ENCODE measurements at places on chromosomes 7 and 10. TPM values are rescaled to one million over a fixed set of nuclear protein-coding genes. Genes with fewer than 3 reads are reported as not detected.

GRCh38 chr7:13949445-13949844 is 40.0 kb downstream of the ETV1 start:
- DNase-seq: no peak

DNA sequence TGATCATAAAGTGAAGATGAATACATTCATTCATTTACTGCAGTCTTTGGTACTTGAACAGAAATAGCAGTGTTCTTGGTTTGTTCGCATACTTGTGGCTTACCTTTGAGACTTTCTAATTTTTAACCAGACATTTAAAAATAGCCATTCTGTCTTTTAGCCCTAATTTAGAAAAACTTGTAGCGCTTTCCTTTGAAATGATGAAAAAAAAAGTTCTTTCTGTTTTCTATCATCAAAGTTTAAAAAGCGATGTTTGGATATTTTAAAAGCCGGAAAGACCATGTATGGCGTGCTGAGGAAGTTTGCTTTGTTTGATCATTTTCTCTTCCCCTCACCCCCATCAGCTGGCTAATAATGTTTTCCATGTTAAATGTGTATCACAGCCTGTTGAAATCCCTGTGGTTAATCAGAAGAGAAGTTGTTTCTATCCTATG is 116.3 kb downstream of the CUX1 start:
- no peak for DNase-seq

DNA sequence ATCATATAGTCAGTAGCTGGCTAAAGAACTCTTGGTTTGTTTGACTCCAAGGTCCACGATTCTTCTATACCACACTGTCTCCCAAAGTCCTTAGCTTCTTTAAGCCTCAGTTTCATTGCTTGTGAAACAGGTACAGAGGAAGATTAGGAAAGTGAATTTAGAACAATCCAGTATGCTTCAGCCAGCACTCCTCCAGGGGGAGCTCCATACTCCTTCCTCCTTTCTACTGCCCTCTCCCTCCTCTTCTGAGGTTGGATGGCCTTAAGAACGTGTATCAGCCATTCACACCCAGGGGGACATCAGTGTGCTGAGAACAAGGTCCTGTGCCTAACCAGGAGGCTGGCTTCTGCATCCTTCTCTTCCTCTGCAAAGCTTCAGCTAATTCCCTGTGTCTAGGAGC is 54.8 kb upstream of the CALD1 start:
- peak; percentile 51 for DNase-seq

- peak; percentile 58 for DNase-seq
Observed at GRCh38 chr10:5551531-5552375, 27.0 kb downstream of the CALML3 start.

- DNase-seq: no peak
Observed at GRCh38 chr7:49187543-49188268, 263.4 kb downstream of the CDC14C start.

The ADCYAP1R1 gene
- not detected for total RNA-seq

DNA sequence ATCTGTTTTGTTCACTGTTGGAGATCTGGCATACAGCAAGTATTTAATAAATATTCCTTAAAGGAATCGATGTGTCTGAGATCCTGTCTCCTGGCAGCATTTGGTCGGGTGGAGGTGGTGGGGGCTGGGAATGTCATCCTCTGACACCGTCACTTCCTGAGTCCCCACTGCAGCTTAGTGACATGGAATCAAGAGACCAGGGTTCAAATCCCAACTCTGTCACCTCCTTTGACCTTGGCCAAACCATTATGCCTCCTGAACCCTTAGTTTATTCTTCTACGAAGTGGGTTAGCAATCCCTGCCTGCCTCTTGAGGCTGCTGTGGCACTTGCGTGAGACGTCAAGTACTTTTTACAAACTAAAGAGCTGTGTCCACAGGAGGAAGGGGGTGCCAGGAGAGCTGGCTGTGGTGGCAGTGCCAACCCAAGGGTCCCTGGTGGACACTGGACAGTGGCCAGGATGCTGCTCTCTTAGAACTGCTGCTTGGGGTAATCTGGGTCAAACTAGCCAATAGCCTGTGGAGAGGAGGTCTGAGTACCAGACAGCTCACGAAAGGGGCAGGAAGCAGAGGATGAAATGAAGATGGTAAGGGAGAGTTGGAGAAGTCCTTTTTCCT is 8.0 kb upstream of the ZMIZ1 start:
- DNase-seq: peak; percentile 21

The CYP2C18 gene
- total RNA-seq: not detected

GRCh38 chr10:85615556-85615955 is 751.0 kb downstream of the GRID1 start:
- no peak for DNase-seq

The NME8 gene
- total RNA-seq: not detected

GRCh38 chr7:4650433-4651047 is 31.6 kb upstream of the FOXK1 start:
- no peak for DNase-seq

DNA sequence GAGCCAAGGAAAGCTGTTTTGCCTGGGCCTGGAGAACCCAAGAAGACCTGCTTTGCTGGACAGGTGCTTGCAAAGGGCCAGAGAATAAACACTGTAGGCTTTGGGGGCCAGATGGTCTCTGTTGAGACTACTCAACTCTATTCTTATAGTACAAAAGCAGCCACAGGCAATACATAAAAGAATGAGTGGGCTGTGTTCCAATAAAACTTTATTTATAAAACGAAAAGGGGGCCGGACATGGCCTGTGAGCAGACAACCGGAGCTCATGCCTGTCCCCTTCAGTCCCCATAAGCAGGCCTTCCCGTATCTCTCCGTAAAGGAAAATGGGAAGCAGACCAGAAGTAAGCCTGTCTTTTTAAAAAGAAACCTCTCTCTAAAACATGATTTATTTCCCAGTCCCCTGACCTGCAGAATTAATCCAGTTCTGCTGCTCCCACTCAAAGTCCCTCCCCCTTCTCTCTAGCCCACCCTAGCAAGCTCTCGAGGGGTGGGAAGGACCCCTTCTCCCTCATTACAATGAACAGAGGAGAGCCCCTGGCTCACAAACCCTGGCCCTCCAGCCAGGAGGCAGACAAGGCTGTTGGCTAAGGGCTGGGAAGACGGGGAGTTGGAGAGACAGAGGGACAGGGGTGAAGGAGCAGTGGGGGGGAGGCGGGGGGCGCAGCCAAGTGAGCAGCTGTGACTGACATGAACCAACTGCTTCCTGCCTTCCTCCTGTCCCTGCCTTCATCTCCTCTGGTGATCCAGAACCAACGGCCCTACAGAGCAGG is 177.8 kb downstream of the NEURL1 start:
- no peak for DNase-seq

GRCh38 chr10:69890065-69890847 is 88.5 kb downstream of the COL13A1 start:
- peak; percentile 44 for DNase-seq

DNA sequence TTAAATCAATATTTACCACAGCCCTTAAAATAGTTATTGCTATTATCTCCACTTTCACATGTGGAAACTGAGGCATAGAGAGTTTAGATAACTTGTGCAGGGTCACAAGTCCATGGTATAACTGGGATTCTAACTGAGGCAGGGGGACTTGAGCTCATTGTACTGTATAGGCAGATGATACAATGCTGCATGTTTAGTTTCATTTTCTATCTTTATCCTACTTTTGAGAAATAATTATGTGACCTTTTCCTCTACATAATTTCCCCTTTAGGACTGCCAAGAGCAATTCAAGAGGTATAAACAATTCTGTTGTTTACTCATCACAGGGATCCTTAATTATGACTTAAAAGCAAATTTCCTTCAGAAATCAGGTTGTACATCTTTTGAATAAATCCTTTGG is 193.1 kb downstream of the SUGCT start:
- no peak for DNase-seq

GRCh38 chr10:34890939-34891338 is 75.8 kb upstream of the PARD3 start:
- no peak for DNase-seq

DNA sequence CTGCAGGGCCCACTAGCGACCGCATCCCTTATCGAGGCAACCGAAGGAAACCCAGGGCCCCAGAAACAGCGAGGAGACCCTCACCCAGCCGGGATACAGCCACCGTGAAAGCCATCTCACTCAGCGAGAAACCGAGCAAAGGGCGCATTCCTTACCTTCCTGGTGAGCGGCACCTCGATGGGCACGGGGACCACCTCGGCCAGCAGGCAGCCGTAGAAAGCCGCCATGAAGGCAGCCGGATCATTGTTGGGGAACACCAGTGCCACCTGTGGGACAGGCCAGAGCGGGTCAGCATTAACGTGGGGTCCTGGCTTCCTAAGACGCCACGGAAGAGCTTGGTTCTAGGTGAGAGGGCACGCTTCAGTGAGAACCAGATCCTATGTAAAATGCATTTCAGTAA is 263.7 kb downstream of the ZMYND11 start:
- no peak for DNase-seq

GRCh38 chr10:60942788-60943315 is 1.1 kb downstream of the RHOBTB1 start:
- peak; percentile 69 for DNase-seq

DNA sequence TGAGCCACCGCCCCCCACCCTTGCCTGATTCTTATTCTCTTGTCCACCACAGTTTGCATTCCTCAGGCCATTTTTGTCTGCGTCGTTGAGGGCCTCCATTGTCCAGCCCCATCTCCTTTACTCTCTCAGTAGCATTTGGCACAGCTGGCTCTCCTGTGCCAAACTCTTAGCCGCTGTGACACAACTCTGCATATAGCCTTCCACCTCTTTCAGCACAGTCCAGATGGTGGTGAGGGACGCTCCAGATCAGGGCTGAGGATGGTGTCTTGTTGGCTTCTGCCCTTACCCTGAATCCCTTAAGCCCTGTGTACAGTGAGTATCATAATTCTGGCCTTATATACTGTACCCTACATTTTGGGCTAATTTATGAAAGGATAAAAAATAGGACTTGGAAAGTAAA is 45.6 kb downstream of the BMPR1A start:
- no peak for DNase-seq

The SLC25A13 gene
- 19.2 TPM for total RNA-seq

DNA sequence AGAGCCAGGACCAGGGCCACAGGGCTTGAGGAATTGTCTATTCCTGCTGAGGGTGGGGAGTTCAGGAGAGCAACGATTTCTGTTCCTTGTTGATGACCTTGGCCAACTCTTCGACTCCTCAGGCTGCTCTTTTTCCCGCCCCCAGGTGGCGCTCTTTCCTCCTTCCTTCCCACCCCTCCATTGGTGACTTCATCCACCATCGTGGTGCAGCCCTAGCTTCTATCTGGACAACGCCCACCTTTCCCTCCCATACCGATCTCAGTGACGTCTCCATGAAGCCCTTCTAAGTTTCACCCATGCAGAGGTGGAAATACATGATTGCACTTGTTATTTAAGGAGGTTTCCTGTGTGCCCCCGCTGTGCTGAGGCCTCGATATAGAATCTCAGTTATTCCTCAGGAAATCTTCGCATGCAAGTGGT is 22.1 kb upstream of the CARD11 start:
- no peak for DNase-seq

The PLAC9 gene
- 19.2 TPM for total RNA-seq

The CFAP70 gene
- 1.2 TPM for total RNA-seq

DNA sequence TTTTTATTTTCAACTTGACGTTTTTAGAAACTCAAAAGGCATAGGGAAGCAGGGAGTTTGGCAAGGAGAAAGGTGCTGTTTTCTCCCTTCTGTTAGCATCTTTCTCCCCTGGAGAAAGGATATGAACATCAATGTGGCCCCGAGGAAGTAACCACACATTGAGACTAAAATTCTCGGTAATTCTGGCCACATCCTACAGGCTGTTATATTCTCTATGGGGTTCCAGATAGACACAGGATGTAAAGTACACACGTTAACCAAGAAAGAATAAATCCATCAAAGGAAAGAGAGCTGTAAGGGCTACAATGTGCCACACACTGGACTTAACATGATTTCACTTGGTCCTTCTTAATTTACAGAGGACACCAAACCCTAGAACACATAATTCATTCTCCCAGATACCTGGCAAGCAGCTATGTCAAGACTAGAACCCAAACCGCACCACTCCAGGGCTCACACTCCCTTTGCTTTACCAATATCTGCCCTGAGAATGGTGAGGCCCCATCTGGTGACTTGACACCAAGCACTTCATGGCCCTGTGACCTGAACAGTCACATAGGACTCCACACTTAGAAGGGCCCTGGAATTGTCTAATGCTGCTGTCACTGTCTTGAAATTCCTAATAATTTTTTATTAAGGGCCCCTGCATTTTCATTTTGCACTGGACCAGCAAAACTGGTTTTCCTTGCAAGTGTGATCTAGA is 73.9 kb downstream of the PRLHR start:
- no peak for DNase-seq

DNA sequence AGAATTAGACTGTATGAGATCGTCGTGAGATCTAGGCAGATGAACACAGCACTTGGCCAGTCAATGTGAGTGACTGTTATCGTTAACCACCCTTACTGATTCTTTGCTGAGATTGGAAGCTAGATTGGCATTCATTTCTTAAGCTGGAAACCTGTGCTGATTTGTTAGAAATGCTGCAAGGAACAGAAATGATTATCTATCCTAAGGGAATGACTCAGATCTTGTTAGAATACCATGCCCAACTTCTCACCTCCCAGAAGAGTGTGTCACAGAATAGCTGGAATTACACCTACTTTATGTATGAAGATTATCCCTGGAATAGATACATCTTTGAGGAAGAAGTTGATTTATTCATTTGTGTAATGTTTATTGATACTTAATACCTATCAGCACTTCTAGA is 275.2 kb downstream of the AUTS2 start:
- DNase-seq: no peak

The NKX2-3 gene
- not detected for total RNA-seq

The RAB18 gene
- 48.9 TPM for total RNA-seq

The GSTO2 gene
- 2.2 TPM for total RNA-seq

GRCh38 chr7:48028938-48029337 is at the start of gene SUN3:
Gene SUN3, minus strand, starts transcription at chr7:48029107. Its CDS starts 169 bp downstream, at chr7:48028938.
- no peak for DNase-seq

GRCh38 chr7:28754447-28754846 is 203.7 kb downstream of the TRIL start:
- DNase-seq: no peak

The ZNF25 gene
- 18.6 TPM for total RNA-seq

GRCh38 chr10:73838008-73838567 is 26.7 kb upstream of the NDST2 start:
- DNase-seq: peak; percentile 45

DNA sequence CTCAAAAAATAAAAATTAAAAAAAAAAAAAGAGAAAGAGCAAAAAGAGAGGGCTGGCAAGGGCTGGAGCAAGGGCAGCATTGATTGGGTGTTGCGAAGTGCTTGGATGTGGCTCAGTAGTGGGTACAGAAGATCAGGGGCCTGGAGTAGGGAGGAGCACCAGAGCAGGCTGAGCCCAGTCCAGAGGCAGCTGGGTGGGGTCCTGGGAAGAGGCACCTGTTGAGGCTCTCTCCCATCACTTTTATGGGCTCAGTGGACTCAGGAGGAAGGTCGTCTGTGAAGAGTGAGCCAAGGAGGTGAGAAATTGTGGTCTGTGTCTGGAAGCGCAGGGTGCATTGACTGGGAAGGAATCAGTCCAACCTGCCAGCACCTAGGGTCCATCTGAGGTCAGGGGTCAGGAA is 11.8 kb upstream of the ZMIZ2 start:
- no peak for DNase-seq

- no peak for DNase-seq
Observed at GRCh38 chr10:50439806-50440205, 183.9 kb downstream of the SGMS1 start.

The CALCR gene
- total RNA-seq: not detected

Measured in osteoblast (primary cell).